IPS-NIHi11 (cell line): ENCODE measurements at places on chromosomes 11 and 22.
A peak's percentile ranks its signal among the peaks of the same experiment; 100 is the strongest.

DNA sequence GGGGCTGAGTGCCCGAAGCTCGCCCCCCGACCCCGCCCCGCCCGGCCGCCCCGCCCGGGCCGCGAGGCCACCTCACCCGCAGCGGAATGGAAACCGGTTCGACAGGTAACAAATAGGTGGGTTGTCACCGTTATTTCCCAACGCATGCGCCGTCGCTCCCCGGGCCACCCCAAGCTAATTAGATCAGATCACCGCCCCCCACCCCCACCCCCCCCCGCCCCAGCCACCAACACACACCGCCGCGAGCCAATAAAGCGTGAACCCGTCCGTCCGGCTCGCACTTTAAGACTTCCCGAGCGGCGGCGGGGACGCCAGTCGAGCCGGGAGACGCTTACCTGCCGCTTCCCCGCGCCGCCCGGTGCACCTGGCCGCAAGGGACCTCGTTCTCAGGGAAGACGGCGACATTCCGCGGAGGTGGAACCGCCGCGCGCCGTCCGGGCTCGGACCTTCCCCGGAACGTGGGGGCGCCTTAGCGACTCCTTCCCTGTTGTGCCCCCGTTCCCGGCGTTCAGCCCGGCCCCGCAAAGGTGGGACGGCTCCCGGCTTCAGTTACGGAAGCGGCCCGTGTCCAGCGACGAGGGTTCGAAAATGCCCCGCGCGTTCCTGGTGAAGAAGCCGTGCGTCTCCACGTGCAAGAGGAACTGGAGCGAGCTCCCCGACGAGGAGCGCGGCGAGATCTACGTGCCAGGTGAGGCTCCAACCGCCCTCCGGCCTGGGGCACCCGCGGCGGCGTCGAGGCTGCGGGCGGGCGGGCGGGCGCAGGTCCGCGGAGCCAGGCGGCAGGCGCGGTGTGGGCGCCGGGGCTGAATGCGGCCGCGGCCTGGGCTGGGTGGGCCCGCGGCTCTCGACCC is at the start of gene OVOL1:
OVOL1 (plus strand) TSS at position 278 of the 851 bp plus-strand sequence; CDS start at position 589, 311 bp downstream.
- DNase-seq, result peak; percentile 90

- DNase-seq, result no peak
Observed at GRCh38 chr22:37624017-37624365, 15.4 kb downstream of the GGA1 start.

- DNase-seq, result no peak
Observed at GRCh38 chr22:46688949-46689348, 49.1 kb downstream of the CERK start.

DNA sequence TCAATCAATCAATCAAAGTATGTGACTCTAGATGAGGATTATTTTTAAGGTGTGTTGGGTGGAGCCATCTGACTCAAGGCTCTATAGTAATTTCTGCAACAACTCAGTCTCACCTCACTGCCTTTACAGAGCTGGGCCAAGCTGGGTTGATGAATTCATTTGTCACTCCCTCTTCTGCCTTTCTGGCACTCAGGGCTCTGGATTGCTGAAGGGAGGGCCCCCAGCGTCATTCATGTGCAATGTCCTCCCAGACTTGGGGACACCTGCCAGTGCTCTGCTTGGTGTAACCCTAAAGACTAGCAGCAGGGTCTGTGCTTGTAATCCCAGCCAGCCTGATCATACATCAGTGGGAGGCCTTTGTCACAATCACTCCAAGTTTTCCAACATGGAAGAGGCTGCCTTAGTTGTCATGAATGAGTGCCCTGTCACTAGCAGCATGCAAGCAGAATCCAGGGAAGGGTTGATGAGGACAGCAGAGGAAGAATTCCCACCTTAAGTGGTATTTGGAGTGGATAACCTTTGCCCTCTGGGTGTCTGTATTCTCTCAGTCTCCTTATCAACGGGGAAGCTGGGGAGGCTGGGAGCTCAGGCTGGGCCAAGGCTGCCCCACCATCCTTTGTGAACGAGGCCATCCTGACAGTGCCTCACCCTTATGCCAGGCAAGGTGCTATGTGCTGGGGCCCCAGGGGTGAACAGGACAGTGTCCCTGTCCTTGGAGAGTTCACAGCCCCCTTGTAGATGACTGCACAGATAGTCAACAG is 2.0 kb upstream of the TP53I11 start:
- DNase-seq, result no peak

DNA sequence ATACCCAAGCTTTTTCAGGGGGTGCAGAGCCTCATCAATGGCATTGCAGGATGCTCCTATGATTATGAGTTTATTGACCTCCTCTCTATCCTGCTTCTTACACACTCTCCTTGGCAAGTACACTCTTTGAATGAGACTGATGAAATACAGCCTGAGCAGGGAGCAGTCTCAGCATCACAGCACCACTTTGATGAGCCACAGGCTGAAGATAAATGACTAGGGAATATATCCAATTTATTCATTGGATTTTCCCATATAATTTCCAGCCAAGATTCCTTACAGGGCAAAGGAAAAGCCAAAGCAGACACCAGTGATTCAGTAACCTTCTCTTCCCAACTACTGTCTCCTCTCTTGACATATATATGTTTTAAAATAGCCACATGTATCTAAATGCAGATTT is 79.2 kb downstream of the CASP12 start:
- no peak for DNase-seq

- no peak for DNase-seq
Observed at GRCh38 chr11:117005758-117006157, 92.5 kb downstream of the SIK3 start.

DNA sequence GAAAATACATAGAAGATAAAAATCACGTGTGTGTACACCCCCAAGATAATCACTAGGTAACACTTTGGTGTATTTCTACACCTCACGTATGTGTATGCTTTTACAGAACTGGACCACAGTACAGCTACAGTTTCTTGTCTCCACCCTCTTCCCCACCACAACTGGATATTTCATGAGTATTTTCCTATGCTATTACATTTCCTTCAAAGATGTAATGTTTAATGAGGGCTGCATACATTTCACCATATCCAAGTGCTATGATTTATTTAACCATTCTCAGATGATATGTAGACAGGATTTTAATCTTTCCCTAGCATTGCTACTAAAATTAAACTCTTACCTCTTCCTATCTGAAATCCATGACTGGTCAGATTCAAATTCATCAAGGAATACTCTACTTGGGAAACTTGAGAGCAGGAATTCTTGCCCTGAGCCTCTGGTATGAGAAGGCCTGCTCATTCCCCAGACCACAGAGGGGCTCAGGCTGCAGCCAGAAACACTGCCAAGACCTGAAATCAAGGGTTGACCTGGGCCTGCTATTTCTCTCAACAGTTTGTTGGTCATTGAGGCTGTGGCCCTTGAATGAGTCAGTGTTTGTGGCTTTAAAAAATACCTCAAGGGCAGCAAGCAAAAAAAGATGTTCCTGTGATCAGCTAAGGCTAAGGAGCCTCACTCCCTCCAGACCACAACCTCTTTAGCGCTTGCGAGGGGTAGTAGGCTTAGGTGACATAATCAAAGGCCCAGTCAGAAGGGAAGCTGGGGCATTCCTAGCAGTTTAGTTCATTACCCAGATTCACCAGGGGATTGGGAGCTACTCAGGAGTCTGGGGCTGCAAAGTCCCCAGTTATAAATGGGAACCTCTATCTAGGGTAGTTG is 55.5 kb downstream of the ABTB2 start:
- no peak for DNase-seq

- peak; percentile 68 for DNase-seq
Observed at GRCh38 chr22:44085743-44086270, 61.7 kb downstream of the PARVB start.

GRCh38 chr22:26845021-26845743 is 187.8 kb downstream of the MIAT start:
- no peak for DNase-seq

- DNase-seq, result peak; percentile 5
Observed at GRCh38 chr11:1370186-1371025, 19.3 kb upstream of the BRSK2 start.

GRCh38 chr11:66126808-66127555 is 56.9 kb downstream of the PACS1 start:
- DNase-seq, result peak; percentile 46

DNA sequence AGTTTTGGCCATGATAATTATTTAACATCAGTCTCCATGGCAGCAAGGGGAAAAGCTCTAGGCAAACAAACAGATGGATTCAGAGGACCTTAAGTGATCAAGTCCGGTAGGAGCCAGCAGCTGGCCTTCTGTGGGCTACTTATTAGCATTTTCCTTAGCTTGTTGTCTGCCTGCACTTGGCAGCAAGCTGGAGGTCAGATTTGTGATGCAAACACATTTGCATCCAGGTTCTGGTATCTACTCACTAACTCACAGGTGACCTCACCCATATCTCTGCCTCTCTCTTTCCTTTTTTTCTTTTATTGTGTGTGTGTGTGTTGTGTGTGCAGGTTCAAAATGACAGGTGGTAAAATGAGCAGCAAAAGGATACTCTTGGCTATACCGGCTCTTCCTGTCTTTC is 32.3 kb downstream of the ARHGAP42 start:
- DNase-seq, result no peak

DNA sequence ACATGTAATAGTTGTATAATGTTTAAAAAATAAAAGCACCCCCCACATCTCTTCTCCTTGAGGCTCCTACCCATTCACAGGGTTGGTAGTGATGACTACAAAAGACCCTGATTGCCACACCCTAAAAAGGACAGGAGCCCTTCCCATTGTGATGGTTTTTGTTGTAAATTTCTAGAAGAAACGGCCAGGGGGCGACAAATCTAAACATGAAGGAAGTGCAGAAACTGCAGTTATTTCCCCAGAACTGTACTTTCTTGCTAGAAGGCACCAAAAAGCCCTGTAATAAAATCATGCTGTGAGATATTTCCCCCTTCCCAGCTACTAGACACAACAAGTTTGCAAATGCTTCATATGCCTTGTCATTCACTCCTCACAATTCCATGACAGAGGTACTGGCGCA is 10.8 kb downstream of the PRR5L start:
- peak; percentile 37 for DNase-seq

DNA sequence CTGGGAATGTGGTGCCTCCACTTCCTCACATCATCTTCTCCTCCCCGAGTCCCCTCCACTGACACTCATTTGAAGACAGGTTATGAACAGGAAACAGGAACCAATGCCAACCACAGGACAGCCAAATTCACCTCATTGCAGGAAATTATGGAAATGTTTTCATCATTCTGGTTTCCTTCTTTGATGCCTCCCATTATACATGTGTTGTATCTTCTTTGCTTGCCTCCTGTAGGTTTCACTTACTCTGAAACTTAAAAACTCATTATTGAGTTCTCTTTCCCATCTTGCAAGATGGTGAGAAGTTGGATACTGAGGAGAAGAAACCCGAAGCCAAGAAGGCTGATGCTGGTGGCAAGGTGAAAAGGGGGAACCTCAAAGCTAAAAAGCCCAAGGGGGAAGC is 108.5 kb downstream of the PHF21B start:
- no peak for DNase-seq

GRCh38 chr11:125286486-125286885 is 121.9 kb downstream of the PKNOX2 start:
- DNase-seq, result no peak

- DNase-seq, result no peak
Observed at GRCh38 chr11:127035824-127036223, 35.3 kb upstream of the KIRREL3 start.

DNA sequence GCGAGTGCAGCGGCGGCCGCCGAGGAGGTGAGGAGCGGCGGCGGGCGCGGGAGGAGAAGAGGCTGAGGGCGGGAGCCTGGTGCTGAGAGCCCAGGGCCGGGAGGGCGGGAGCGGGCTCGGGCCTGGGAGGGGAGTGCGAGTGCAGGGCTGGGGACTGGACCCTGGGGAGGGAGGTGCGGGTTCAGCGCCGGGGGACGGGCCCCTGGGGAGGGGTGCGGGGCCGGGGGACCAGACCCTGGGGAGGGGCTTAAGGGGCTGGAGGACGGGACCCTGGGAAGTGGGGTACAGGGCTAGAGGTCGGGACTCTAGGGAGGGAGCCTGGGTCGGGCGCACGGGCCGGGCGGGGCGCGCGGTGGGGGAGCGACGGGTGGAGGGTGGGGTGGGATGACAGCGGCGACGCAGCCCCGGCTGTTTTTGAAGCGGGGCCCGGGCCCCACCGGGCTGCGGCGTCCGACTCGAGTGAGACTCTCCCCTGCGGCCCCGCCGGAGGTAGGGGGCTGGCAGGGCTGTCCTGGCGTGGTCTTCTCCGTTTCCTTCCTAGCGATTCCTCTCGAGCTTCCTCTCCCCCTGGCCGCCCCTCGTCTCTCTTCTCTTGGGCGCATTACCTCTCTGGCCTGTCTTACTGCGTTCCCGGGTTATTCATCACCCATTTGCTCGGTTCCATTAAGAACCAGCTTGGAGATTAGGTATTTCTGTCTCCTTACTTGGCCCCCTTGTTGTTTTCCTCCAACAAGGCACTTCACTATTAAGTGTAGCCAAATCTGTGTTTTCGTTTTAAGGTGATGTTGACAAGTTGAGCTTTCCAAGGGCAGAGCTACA is 754 bp downstream of the NUP50 start:
- DNase-seq, result peak; percentile 74

- no peak for DNase-seq
Observed at GRCh38 chr11:75938543-75938942, 123.5 kb downstream of the UVRAG start.

DNA sequence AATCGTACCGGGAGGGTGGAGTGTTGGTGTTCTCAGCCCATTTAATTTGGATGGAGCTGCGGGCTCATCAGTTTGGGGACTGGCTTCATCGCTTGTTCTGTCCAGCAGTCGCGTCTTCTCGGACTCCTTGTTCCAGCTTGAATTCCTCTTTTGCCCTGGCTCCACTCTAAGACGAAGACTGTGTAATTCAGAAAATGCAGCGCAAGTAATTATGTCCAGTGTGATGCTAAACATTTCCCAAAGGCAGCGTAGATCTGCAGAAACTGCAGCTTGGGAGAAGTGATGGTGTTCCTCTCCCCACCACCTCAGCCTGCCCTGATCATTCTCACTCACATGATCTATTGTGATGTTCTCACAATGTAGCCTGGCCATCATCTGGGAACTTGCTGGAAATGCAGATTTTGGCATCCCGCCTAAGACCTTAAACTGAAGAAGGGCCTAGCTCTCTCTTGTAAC is 666 bp downstream of the SLC25A18 start:
- DNase-seq, result no peak

DNA sequence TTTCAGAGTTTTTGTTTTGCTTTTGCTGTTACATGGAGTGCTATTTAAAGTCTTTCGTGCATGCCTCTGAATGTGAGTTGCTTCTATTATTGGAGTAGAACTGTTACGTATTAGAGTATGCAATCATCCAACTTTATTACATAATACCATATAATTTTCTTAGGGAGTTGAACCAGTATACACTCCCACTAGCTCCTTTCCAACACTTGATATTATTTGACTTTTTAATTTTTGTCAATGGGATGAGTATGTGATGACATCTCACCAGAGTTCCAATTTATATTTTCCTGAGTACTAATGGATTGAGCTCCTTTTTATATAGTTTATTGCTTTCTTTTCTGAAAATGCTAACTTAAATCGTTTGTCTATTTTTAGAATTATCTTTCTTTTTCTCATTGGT is 90.9 kb downstream of the GRAMD1B start:
- DNase-seq, result no peak

DNA sequence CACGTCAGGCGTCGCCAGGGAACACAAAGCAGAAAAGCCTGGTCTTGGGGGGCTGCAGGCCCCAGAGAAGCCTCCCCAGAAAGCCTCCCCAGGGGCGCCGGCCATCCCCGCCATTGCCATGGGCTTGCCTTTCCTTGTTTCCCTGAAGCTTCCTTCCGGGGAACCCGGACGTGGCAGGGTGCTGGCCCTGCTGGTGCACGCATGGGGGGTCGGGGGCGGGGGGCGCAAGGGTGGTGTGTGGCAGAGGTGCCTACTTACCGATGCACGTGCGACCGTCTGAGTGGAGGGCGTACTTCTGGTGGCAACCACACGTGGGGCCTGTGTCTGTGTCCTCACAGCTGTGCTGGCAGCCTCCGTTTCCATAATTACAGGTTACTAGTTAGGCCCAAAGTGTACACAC is 71.0 kb upstream of the TTLL12 start:
- DNase-seq, result no peak
